ENCODE measurements at places on chromosomes 7 and 10.

DNA sequence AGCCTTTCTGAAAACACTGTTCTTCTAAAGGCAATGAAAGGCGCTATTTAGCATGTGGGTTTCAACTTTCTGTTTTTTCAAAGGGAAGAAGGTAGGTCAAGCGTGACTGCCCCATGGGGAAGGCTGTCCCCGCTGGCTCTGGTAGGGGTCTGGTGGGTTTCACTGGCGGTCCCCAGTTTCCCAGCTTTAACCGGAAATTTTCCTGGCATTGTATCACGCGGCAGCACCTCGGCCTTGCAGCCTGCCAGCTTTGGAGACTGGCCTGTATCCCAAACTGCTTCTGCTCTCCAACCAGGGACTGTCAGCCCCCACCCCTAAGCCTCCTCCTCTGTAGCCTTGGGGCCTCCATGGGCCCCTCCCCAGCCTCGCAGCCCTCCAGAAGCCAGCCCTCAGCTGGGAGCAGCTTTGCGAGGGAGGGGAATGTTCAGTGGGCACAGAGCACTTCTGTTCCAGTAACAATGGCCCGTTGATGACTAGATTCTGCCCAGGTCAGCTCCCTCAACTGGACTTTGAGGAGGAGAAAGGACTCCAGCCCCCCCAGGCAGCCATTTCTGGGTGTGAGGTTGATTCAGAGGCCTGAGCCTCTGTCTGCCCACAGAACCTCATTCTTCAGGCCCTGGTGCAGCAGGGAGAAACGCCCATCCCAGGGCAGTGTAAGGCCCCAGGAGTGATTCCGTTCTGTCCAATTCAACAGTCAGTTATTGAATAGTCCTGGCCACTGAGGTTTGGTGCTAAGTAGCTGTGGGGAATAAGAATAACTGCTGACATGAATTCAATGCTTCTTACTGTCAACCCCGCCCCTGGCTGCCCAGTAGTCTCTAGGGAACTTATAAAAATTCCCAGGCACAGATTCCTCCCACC lies 17.1 kb downstream of the CHST3 start:
- DNase-seq: no peak

DNA sequence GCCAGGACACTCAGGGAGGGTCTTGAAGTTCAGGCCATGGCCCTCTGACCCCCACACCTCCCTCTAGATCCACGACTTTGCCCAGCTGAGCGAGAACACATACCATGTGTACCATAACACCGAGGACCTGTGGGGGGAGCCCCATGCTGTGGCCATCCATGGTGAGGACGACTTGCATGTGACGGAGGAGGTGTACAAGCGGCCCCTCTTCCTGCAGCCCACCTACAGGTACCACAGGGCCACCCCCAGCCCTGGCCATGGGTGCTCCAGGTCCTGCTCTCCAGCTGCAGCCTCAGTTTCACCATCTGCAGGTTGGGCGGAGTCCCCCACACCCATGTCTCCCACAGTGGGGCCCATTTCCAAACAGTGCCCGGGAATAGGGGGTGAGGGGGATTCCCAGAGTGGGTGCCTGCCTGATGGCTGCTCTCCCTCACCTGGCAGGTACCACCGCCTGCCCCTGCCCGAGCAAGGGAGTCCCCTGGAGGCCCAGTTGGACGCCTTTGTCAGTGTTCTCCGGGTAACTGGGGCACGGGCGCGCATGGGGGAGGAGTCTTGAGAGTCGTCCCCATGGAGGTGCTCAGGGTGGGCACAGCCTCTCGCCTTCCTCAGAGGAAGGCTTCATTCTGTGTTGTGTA lies 54.1 kb downstream of the PALD1 start:
- DNase-seq: no peak

DNA sequence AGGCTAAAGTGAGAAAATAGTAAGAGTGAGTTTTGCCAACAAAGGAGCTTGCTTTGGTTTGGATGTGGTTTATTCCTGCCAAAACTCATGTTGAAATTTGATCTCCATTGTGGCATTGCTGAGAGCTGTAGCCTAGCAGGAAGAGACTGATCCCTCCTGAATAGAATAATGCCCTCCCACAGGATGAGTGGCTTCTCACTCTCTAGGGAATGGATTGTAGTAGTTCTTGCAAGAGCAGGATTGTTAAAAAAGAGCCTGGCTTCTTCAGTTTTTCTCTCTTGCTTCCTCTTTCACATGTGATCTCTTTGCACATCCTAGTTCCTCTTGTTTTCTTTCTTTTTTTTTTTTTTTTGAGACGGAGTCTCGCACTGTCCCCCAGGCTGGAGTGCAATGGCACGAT lies 34.4 kb downstream of the ASAH2 start:
- no peak for DNase-seq

DNA sequence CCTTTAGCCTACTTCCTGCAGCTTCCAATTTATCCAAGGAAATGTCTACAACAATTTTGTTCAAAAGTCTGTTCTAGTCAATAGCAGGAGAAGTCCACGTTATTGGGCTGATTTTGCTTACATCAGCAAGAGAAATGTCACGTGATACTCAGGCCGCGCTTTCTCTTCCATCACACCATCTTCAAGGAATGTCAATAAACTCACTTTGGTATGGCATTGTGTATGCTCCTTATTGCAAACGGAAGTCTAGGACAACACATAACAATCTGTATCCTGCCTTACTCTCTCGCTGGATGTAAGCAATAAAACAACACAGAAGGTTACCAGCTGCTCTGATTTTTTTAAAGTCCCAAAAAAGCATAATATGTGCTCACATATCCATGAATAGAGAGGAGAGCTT lies 17.1 kb upstream of the STK17A start:
- DNase-seq: no peak

DNA sequence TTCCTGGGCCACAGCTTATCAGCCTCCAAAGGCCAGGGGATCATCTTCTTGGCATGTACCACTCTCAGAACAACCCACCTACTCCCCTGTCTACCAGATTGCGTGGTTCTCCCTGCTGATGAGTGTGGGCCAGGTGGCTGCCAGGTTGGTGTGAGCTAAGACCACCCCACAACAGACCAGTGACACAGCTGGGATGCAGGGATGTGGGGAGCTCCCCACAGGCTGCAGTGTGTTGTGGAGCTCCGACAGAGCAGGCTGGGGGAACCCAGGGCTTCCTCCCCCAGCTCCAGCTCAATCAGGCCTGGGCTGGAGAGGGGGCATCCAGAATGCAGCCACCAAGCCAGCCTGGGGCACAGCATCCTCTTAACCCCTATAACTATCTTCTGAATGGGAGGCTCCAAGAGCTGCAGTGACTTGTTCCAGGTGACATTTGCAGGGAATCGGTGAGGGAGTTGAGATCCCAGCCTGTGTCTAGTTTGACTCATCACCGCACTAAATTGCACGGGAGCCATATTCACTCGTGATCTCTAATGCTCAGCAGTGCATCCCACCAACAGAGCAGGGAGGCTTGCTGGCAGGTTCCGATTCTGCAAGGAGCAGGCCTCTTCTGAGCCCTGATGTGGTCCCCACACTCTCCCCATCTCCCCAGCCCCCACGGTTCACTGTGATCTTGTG lies 596 bp upstream of the GDF2 start:
- no peak for DNase-seq

DNA sequence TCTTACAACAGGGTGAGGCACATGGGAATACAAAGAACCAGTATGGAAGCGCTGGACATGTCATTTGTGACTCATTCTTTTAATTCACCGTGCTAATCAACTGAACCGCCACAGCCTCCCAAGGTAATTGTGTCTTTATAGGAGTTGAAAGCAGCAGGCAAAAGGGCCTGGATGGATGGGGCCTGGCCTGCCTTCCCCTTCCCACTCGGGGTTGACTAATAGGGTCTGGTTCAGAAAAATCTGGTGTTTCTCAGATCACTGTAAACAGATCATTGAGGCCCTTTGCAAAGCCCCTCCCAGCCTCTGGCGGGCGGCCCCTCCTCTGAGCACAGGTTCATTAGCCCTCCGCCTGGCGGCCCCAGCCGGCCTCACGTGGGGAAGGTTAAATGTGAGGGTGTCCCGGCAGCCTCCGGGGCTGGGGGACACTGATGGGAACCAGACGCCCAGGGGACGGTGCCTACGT lies 100.8 kb downstream of the EBF3 start:
- DNase-seq: peak; percentile 65

DNA sequence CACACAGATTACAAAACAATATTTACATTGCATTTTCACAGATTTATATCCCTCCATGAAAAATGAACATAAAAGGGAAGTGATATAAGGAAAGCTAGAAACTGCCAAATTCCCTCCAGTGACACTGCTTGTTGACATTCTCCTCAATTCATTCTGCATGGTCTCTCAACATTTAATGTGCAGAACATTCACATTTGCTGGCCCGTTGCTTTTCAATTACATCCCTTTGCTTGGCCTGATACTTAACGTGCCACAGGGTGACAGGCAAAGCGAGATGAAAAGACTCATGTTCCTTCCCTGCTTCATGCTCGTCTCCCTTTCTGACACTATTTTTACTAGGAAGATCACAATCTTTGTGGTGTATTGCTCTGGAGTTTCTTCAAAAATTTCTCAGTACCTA lies 1019.7 kb upstream of the LRRN3 start:
- no peak for DNase-seq

- no peak for DNase-seq
Observed at GRCh38 chr10:90819911-90820310, 37.9 kb downstream of the HTR7 start.

DNA sequence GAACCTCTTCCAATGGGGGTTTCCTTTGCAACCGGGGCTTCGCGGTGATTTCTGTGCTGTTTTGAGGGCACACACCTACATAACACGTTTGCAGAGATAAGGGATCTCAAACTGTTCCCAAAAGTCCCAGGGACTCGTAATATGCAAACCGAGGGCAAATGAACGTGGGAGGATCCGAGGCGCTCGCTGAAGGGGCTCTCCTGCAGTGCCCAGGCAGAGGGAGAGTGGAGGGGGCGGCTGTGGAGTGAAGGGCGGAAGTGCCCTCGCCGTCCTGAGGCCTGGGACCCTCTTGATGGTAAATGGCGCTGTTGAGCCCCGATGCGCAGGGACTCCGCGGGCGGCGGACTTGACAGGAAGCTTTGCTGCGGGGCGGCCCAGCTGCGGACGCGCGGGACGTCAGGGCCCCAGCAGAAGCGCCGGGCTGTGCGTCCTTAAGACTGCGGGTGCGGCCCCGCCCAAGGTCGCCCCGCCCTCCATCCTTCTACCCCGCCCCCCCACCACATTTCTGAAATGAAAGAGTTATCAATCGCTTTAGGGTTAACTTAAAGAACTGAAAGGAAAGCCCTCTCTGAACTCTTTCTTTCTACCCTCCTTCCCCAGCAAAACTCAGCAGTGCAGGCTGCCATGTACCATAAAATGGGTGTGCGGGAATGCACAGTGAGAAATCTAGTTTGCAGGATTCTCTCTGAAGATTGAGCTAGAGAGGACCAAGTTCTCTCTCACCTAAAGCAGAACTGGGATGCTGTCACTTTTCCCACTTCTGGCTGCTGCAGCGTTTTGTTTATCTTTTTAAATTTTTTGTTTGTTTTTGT lies 151.8 kb upstream of the YAE1 start:
- DNase-seq: no peak

- no peak for DNase-seq
Observed at GRCh38 chr10:110495731-110496552, 1.8 kb upstream of the DUSP5 start.

DNA sequence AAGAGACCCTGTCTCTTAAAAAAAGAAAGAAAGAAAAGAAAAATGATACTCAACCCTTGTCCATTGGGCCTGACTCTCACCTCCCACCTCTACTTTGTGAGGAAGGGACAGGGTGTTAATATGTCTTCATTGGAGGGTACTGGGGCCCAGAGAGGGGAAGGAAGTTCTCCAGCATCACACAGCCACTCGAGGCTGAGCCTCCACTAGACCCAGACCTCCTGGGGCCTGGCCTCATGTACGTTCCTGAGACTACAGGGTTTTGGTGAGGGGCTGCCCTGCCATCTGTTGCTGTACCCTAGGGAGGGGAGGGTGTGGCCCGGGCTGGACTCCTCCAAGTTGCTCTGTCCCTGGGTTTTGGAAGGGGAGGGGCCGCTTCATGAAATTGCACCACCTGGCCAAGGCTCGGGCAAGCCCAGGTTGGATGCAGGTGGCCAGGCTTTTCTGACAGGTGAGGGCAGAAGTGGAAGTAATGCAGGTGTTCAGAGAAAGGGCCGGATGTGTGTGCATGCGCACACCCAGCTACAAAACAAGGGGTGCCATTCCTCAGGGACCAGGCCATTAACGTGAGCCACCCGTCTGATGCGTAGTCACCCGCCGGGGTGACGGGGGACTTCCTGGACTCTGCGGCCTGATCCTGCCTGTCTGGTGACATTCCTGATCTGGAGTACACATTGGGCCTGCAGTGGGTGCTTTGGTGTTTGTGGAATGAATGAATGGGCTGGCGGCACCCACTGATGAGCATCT lies 21.7 kb downstream of the GTF2IRD1 start:
- DNase-seq: peak; percentile 66

DNA sequence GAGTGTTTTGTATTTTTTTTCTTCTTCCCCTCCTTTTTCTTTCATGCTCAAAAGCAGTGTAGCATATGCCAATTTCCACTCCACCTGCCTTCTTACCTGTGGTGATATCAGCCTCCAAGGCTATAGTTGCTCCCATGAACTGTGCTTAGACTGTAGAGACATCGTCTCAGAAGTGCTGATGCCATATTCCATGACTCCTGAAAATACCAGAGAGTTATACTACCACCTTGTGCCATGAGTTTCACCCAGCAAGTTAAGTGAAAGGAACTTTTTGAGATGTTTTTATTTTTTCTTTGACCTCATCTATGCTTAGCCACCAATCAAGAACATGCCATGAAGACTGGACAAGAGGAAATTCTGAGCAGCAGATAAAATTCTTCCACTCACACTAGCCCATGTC lies 142.8 kb upstream of the SEMA3E start:
- no peak for DNase-seq

- no peak for DNase-seq
Observed at GRCh38 chr7:98774884-98775283, 94.9 kb downstream of the TMEM130 start.

DNA sequence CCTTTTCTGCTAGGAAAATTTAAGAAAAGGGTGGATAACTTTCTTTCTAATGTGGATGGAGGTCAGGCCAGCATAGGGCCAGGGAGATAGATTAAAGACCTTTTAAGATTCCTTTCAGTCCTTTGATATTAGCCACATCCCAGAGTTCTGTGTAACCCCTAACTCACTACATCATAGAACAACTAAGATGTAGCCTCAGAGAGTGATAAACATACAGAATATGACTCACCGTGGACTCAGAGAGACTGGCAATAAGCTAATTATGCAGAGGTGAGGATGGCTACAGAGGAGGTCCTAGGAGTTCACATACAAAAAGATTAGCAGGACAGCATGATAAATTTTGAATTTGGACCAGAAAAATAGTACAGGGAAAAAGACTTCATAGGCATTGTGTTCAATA lies 141.0 kb downstream of the AOAH start:
- no peak for DNase-seq

- no peak for DNase-seq
Observed at GRCh38 chr7:99267481-99267840, 5.2 kb upstream of the MYH16 start.

- DNase-seq: no peak
Observed at GRCh38 chr10:91311601-91312381, 91.3 kb downstream of the PCGF5 start.

Data from NCI-H1436 treated with DMSO at 0.1 percent for 48 hours (cell line).